ENCODE measurements at places on chromosomes 5 and 9.

DNA sequence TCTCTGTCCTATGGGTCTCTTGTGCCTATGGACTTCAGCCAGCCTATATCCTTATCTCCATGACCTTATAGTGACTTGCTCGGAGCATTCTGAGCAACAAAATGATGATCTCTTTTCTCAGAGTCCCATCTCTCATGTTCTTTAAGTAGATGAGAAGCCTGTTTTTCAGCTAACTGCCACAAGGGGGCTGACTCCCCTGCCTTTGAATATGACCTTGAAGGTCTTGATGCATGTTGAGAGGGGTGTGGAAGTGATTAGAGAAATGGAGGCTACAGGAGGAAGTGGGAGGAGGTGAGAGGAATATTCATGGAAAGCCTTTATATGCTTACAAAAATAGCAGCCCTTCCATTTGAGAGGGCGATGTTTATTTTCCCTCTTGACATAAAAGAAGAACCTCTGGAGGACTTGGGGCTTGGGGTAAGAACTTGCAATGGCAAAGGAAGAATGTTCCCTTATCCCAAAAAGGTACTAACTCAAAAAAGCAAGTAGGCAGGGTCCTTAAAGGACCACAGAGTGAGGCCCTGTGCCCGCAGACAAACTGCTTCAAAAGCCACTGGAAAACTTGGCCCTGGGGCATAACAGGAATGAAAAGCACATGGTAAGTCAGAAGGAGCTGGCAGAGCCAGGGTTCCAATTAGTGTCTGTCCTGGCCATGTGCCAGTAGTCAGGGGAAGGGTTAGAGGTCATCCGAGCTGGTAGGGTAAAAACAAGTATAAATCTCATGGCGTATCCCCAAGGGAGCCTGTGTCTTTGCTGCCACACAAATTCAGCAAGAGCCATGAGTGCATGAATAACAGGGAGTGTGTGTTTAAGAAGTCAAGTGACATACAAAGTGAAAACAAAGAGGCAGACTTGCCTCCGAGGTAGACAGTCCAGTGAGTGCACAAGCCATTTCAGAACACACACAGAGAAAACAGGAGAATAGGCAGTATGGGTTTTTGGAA is 39.1 kb downstream of the FGD3 start:
- no peak for DNase-seq

GRCh38 chr5:102918986-102919610 is 164.0 kb downstream of the PAM start:
- DNase-seq: no peak

DNA sequence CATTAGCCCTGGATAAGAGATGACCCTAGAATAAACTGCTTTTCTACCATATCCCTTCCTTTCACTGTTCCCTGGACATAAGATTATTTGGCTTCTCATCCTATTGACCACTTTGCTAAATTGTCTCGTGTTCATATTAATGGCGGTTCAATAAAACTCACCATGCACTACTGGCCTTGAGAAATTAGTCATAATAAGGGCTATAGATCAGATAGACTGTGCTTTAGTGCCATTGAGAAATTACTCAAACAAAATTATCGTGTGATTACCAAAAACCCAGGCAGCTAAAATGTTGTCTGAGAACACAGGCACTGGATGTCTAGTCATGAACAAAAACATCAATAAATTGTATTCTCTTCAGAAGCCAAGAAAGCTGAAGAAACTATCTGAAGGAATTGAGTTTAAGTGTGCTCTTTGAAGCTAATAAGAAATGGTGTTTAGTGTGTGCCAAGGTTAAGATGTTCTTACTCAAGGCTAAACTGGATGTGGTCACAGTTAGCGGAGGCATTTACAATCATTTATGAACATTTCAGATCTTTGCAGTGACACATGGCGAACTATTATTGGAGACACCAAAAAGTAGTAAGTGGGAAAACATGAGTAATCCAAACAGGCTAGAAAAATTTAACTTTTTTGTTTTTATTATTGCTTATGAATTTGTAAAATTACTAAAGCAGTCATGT is 460.4 kb upstream of the RORB start:
- peak; percentile 10 for DNase-seq

GRCh38 chr9:136805207-136805740 is 2.5 kb upstream of the RABL6 start:
- no peak for DNase-seq

DNA sequence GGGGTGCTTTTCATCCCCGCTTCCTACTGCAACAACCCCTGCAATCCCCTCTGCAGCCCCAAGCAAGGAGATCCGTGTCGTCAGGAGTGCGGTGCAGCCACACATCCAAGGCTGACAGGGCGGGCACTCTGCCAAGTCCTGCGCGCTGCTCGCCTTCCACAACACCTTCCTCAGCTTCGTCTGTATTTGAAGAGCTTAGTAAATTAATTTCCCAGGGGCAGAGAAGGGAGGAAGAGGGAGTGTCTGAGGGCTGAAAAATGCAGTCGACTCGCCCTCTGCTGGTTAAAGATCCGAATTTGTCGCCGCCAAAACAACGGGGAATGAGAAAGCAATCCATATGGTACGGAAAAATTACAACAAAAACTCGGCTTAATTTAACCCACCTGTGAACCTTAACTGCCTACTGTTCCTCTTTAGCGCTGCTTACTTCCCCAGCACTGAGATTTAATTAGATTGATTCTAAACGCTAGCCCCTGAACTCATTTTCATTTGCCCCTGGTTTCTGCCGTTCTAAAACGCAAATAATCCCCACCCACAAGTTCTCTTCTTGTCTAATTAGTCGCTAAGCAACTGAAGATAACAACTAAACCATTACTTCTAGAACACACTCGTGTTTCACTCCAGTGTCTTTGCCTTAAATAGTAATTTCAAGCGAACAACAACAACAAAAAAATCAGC is 10.9 kb upstream of the PCDHB1 start:
- peak; percentile 64 for DNase-seq

DNA sequence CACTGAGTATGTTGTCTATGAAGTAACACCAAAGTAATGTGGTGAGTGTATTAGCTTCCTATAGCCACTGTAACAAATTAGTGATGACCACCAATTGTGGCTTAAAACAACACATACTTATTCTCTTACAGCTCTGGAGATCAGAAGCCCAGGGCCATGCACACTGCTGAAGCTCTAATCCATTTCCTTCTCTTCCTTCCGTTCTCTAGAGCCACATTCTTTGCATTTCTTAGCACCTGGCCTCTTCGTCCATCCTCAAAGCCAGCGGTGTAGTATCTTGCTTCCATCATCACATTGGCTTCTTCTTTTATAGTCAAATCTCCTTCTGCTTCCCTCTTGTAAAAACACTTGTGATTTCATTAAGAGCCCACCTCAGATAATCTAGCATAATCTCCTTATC is 230.3 kb upstream of the RFX3 start:
- no peak for DNase-seq

GRCh38 chr5:116806836-116807235 is 232.2 kb upstream of the SEMA6A start:
- DNase-seq: no peak

DNA sequence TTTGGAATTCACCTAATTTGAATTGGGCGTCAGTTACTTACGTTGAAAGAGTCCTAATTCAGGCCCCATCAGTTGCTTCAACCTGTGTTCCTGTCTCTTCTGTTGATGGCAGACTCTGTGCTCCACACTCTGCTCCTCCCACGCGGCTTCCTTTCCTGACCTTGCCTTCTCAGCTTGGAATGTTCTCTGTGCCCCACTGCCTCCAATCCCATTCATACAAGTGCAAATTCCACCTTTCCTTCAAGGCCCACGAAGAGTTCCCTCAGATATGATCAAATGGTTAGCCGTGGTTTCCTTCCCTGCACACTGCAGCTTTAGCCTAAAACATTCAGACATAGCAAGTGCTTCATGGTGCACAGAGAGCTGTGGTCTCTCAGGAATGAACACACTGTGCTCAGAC is 65.7 kb downstream of the SREK1 start:
- DNase-seq: no peak

DNA sequence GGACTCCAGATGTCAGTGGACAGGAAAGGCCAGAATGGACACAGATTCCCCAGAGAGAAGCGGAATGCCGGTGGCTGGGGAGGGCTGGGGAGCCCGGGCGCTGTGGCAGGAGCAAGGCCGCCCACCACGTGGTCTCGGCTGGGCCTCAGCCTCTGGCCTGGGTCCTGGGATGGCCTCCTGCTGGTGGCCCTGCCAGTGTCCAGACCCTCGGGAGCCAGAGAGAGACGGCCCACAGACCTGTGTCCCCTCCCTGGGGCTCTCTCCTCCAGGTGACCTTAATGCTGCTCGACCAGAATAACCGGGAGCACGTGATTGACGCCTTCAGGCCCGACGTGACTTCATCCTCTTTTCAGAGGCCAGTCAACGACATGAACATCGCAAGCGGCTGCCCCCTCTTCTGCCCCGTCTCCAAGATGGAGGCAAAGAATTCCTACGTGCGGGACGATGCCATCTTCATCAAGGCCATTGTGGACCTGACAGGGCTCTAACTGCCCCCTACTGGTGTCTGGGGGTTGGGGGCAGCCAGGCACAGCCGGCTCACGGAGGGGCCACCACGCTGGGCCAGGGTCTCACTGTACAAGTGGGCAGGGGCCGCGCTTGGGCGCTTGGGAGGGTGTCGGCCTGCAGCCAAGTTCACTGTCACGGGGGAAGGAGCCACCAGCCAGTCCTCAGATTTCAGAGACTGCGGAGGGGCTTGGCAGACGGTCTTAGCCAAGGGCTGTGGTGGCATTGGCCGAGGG is 19.0 kb downstream of the FBXW5 start:
- no peak for DNase-seq

DNA sequence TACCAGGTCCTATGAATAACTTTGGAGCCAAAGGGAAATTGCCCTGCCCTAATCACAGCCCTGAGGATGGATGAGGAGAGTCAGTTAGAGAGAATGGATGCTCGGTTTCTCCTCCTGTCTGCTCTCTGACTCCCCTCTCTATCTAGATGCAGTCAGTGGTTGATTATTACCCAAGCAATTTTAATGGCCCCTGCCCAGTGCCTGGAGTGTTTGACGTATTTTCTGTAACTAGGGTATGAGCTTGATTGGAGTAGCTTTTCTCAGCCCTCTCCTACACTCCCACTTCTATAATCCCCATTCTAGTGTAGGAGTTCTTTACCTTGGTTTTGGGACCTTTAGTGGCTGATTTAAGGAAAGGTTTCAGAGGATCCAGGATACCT is 60.4 kb downstream of the DOCK2 start:
- DNase-seq: no peak

DNA sequence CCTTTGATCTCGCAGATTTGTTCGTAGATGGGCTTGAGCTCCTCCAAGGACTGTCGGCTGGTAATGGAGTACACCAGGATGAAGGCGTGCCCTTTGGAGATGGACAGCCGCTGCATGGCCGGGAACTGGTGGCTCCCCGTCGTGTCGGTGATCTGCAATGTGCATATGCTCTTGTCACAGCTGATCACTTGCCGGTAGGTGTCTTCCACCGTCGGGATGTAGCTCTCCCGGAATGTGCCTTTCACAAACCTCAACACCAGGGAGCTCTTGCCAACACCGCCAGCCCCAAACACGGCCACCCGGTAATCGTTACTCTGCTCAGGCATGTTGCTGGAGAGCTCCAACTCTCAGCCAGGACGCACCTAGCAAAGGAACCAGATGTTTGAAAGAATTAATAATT is 29.1 kb downstream of the DIRAS2 start:
- no peak for DNase-seq

GRCh38 chr5:139662617-139663016 is 14.5 kb downstream of the CXXC5 start:
- no peak for DNase-seq

DNA sequence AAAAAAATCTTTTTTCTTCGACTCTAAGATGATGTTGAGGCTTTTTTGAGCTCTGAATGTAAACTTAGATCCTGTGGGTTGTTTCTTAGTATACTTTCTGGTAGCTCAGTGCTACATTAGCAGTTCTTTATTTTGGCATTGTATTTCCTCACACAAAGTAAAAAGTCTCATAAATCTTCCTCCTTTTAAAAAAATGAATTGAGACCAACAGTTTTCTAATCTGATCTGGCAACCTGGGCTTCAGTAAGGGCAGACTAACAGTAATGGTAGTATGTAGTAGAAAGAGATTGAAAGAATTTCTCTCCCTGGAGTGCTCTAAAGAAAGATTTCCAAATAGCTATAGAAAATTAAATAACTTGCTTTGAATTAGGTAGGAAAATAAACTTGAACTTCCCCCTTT is 31.4 kb downstream of the ZCCHC7 start:
- DNase-seq: no peak

- no peak for DNase-seq
Observed at GRCh38 chr9:125372441-125373226, 111.0 kb downstream of the GAPVD1 start.

- DNase-seq: no peak
Observed at GRCh38 chr5:156826150-156826549, 23.9 kb upstream of the PPP1R2B start.

GRCh38 chr5:143791848-143792731 is 19.9 kb upstream of the HMHB1 start:
- no peak for DNase-seq

- no peak for DNase-seq
Observed at GRCh38 chr9:84996029-84996428, 326.5 kb downstream of the NTRK2 start.

DNA sequence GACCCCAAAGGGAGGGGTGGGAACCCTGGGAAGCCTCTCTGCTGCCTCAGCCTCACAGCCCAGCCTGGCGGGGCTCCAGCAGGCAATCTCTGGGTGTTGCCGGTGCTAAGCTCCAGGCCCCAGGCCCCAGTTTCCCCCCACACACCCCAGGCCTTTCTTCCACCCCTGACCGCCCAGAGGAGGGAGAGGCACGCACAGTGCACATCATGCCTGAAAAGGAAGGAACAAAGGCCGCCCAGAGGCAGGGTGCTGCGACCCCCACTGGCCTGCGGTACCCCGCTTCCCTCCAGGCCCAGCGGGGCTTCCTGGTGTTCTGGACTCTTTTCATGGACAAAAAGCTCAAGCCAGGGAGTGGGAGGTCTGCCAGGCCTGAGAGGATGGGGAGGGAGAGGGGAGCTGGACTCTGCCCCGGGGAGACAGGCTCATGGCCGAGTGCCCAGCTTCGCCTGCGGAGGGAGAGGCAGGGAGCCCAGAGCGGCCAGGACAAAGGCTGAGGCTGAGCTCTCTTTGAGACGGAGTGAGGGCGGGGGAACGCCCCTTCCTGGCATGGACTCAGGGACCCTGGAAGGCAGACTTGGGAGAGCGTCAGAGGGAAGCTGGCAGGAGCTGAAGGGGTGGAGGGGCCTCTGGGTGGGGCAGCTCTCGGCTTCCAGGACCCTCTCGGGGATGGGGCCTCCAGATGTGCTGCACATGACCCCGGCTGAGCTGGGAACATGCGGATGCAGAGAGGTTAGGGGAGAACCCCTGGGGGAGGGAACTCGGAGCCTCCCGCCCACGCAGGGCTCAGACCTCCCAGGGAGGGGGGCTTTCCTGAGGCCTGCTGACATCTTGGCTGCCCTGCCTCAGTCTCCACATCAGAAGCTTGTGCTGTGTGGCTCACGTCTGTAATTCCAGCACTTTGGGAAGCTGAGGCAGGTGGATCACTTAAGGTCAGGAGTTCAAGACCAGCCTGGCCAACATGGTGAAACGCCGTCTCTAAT is 1.8 kb upstream of the ENTPD2 start:
- no peak for DNase-seq

- DNase-seq: no peak
Observed at GRCh38 chr9:89542401-89543021, 44.6 kb upstream of the SEMA4D start.
